ENCODE measurements at places on chromosomes 7 and 10.
A peak's percentile ranks its signal among the peaks of the same experiment; 100 is the strongest.

- peak; percentile 92 for DNase-seq
Measured at GRCh38 chr10:77251297-77252013, 386.2 kb downstream of the KCNMA1 start.

- DNase-seq: peak; percentile 87
Measured at GRCh38 chr7:101121991-101122932, 4.6 kb upstream of the SERPINE1 start.

DNA sequence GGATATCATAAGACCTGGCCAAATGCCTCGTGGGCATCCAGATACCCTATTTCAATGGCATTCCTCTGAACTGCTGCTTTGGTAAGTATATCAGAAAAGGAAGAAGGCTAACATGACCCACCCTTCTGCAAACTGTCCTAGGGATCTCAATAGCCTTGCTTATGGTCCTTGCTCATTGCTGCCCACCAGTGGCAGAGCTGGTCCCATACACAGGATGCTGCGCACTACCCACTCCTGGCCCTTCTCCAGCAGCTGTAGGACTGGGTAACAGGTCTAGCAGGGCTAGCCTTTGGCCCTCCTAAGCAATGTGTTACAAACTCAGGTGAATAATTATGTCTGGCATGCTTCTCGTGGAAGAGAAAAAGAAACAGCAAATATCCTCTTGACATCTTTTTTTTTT lies 72.5 kb downstream of the C10orf90 start:
- DNase-seq: peak; percentile 75

GRCh38 chr10:1289591-1289990 lies 233.4 kb downstream of the WDR37 start:
- no peak for DNase-seq

DNA sequence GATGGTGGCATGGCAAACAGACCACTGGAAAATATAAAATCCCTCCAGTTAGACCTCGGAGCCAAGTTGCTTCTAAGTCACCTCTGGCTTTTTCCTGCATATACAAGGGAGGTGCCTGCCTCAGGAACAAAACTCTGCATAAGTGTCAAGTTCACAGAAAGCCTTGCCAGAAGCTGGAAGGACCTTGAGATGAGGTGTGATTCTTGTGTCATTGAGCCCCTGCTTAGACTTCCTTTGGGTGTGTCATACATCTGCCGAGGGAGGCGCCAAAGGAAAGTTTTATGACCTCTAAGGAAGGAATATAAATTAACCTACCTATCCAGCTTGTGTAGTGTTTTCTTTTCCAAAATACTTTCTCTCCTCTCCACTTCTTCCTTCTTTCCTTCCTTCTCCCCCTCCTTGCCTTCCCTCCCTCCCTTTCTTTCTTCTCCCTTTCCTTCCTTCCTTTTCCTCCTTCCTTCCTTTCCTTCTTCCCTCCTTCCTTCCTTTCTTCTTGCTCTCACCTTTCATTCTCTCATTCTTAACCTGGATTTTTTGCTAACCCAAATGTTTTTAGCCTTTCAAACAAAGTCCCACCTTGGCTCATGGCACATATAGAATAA lies 75.2 kb downstream of the TRIL start:
- peak; percentile 19 for DNase-seq

DNA sequence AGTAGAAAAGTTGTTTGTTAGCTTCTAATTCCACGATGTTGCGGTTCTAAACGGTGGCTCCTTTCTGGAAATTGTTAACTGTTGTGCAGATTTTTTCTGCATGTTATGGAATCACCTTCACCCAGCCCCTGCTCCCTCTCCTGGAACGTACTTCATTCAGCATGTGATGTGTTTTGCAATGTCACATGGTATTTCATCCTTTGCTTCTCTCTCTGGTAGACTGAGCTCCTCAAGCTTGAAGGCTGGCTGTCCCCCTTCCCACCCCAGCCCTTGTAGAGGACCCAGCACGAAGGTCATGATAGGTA lies 4.4 kb downstream of the PPP2R2D start:
- DNase-seq: no peak

DNA sequence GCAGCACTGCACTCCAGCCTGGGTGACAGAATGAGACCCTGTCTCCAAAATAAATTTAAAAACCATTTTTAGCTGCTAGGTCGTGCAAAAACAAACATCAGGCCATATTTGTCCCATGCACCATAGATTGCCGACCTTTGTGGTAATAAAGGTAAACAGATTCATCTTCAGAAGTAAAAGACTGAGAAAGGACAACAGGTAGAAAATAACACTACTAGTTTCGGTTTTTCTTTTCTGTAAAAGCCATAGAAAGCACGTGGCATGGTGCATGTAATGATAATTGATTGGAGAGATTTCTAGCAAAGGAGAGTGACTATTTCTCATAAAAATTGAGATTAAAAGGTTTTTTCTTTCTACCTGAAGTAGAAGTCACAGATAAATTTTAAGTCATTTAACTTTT lies 93.9 kb downstream of the DNAH11 start:
- no peak for DNase-seq

GRCh38 chr10:119131512-119132240 lies 27.8 kb downstream of the DENND10 start:
- no peak for DNase-seq

DNA sequence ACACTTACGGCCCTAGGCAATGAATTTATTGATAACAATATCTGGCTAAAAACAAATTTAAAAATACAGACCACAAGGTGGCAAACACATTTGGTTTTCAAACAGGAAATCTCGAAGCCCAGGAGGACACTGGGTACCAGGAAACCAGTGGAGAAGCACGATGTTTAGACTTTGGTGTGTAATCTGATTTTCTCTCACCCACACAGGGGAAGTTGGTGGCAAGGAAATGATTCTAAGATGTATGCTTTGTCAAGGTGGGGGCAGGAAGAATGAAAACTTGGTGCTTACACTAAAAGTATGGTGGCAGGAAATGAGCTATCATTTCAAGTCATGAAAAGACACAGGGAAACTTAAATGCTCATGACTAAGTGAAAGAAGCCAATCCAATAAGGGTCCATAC lies 113.2 kb upstream of the ANKRD1 start:
- no peak for DNase-seq

DNA sequence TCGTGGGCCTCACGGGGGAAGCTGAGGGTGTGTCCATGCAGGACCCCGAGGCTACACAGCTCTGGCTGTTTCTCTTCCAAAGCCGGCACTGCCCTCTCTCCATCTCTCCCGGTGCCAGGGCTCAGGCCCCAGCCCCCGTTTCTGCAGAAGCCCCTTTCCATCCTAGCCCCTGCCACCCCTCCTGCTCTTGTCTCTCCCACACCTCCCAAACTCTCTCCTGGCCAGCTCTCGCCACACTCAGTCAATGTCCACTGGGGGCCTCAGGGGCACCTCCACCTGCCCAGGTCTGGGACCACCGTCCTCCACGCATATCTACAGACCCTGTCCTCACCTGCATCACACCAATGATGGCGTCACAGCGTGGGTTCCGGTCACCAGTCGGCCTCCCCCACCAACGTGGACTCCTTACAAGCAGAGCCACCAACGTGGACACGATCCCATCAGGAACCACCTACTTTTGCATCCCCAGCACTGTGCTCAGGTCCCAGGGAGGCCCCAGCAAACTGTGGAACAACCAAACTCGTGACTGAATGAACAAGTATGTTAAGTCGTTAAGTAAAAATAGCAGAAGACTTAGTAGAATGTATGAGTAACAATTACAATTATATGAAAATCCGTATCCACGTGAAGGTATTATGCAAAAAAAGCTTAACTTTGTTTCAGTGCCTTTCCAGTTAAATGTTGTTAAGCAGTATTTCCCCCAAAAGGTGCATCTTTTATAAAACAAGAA lies 38.4 kb downstream of the DIP2C start:
- DNase-seq: no peak

DNA sequence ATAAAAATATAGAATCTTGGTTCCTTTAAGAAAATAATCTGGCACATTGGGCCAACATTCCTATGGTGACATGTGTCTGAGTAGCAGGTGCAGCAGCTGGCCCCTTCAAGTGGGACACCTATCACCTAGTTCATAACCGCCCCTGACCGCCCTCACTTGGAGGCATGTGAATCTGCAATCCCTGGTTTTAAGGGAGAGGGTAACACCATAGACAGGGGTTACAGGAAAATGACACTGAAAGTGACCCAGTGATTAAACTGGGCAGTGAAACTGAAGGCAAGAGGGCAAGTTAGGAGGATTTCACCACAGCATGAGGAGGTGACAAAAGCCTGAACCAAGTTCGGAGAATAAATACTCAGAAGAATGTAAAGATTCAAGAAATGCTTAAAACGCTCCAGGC lies 1.1 kb downstream of the RSU1 start:
- DNase-seq: peak; percentile 13

GRCh38 chr10:122265896-122266295 lies 5.2 kb upstream of the BTBD16 start:
- no peak for DNase-seq

- peak; percentile 35 for DNase-seq
Measured at GRCh38 chr7:134908289-134908688, 78.0 kb upstream of the AGBL3 start.
